Activated naive CD4-positive, alpha-beta T cell treated with anti-CD3 and anti-CD28 coated beads, Interleukin-2, amount 50 U/mL, for 16 hours (primary cell): ENCODE measurements at places on chromosomes 2 and 18.

DNA sequence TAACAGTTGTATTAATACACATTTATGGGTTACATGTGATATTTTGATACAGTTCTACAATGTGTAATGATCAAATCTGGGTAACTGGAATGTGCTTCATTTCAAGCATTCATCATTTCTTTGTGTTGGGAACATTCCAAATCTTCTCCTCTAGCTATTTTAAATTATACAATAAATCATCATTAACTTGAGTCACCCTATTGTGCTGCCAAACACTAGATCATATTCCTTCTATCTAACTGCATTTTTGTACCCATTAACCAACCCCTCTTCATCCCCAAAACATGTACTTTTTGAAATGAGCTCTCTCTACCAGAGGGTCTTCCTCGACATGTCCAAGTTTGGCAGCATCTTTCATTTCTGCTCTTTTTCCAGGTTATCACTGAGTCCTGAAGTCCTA is 81.1 kb upstream of the TTC39C start:
- no peak for DNase-seq

GRCh38 chr2:175884697-175885393 is 117.2 kb downstream of the LNPK start:
- DNase-seq, result no peak

- no peak for DNase-seq
These were observed 39.5 kb upstream of the FAM110C start for GRCh38 chr2:85761-86160.

DNA sequence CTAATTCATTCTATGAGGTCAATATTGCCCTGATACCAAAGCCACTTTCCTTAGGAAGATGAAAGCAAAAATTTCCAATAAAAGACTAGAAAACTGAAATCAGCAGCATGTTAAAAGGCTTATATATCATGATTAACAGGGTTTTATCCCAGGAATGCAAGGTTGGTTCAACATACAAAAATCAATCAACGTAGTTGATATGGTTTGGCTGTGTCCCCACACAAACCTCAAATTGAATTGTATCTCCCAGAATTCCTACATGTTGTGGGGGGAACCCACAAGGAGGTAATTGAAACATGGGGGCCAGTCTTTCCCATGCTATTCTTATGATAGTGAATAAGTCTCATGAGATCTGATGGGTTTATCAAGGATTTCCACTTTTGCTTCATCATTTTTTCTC is 11.7 kb upstream of the ABCB11 start:
- no peak for DNase-seq

DNA sequence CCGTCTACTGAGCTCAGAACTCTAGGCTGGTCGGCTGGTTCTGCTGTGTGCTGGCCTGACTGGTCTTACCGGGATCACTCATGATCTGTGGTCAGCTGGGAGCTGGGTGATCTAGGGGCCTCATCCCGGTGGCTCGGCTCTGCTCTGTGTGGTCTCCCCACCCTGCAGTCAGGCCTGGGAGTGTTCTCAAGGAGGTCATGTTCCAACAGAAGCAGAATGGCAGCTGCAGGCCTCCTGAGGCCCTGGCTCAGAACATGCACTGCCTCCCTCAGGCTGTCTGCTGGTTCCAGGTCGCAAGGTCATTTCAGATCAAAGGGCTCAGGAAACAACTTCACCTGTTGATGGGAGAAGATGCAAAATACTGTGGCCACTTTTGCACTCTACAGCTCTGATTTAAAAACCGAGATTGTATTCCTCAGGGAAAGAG is 81.1 kb upstream of the RFX8 start:
- no peak for DNase-seq

GRCh38 chr2:66509326-66509811 is 74.4 kb downstream of the MEIS1 start:
- DNase-seq, result no peak

DNA sequence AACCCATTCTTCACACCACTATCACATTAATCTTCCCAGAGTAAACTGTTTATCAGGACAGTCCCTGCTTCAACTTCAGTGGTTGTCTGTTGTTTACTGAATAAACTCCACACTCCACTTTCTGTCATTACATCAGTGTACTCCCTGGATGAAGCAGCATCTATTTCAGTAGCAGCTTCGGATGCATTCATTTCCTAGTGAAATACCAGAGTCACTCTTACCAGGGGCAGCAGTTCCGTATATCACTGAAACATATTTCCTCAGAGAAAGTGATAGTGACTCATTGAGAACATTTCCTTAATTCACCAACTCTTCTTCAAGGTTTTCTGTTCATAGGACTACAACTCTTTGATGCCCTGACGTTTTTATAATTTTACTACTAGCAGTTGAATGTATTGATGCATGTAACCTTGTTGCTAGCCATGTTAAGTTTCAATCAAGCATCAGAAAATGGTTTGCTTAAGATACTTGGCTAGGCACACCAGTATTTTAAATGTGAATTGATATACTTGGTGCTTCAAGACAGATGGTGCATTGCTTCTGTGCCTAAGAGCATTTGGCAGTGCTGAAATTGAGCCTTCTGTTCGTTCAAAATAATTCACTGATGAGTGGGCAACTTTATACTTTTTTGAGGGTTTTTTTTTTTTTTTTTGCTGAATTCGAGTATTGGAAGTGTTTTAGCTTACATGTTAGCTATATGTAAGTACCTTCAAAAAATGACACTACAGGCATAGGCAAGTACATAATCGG is 92.3 kb downstream of the UBE2E3 start:
- DNase-seq, result no peak

DNA sequence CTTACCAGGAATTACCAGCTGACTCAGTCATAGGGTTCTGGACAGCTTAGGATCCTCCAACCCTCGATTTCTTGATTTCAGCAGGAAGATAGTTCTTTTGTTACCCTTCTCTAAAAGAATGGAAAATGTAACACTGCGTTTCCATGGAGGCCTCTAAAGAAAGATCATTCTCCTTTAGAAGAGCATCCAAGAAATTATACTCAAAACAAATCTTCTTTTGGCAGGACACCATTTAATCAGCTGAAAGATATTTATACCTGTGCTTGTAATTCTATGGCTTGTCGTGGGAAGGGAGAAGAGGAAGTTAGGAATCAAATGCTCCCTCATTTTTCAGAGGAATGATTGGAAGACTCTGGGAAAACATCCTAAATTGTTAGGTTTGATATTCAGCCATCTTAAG is 130.5 kb downstream of the RAB3GAP1 start:
- DNase-seq, result no peak

- no peak for DNase-seq
These were observed 124.1 kb upstream of the NDUFV2 start for GRCh38 chr18:8978394-8978793.
